RCC 7860 (cell line): ENCODE measurements at places on chromosomes 1 and 21.
A peak's percentile ranks its signal among the peaks of the same experiment; 100 is the strongest.

GRCh38 chr1:109705411-109705810 lies 6.6 kb upstream of the GSTM5 start:
- DNase-seq, result no peak

DNA sequence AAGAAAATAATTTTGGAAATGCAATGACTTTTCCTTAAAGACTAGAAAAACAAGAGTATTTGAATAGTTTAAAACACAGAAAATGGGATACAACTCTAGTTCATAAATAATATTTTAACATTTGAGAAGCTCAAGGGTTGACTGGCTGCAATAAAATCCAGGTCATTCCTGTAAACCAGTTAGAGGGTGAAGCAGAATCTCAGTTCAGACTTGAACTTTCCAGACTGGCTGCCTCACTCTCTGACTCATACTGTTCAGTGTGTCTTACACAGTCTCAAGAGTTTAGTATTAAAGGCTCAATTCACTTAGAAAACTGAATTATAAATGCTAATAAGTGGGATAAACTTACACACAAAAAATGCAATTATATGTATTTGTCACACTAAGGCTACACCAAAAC lies 89.9 kb downstream of the RAVER2 start:
- DNase-seq, result peak; percentile 20

DNA sequence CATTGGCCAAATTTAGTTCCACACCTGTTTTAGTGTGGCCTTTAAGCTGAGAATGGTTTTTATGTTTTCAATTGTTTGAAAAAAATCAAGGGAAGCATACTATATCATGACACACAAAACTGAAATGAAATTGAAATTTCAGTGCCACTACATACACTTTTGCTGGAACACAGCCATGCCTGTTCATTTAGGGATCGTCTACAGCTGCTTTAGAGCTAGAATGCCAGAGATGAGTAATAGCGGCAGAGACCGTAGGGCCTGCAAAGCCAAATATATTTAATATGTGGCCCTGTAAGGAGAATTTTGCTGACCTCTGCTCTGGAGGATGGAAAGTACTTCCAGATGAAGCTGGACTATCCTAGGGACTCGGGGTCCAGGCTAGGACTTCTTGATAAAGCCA lies 62.5 kb upstream of the LYST start:
- DNase-seq, result no peak

- no peak for DNase-seq
These were observed 2.0 kb downstream of the CD58 start for GRCh38 chr1:116568662-116569380.

- no peak for DNase-seq
These were observed 182.6 kb upstream of the EDN2 start for GRCh38 chr1:41666981-41667631.

- no peak for DNase-seq
These were observed 221.4 kb upstream of the L1TD1 start for GRCh38 chr1:61973100-61973837.

- DNase-seq, result no peak
These were observed 47.3 kb downstream of the INKA2 start for GRCh38 chr1:111691886-111692285.

DNA sequence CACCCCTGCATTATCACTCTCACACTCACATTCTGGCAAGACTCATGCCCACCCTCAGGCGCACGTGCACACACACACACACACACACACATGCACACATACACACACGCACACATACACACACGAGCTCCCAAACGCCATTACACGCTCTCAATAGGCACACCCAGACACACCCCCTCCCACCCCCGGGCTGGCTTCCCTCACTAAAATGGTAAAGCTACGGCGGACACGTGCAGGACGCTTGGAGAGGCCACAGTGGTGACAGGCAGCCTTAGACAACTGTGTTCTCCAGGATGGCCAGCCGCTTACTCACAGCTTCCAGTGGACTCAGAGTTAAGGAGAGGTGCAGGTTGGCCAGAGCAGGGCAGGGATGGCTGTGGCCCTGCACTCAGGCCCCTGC lies 10.1 kb downstream of the MATN1 start:
- DNase-seq, result no peak

- no peak for DNase-seq
These were observed 157.2 kb upstream of the COL11A1 start for GRCh38 chr1:103265551-103265950.

DNA sequence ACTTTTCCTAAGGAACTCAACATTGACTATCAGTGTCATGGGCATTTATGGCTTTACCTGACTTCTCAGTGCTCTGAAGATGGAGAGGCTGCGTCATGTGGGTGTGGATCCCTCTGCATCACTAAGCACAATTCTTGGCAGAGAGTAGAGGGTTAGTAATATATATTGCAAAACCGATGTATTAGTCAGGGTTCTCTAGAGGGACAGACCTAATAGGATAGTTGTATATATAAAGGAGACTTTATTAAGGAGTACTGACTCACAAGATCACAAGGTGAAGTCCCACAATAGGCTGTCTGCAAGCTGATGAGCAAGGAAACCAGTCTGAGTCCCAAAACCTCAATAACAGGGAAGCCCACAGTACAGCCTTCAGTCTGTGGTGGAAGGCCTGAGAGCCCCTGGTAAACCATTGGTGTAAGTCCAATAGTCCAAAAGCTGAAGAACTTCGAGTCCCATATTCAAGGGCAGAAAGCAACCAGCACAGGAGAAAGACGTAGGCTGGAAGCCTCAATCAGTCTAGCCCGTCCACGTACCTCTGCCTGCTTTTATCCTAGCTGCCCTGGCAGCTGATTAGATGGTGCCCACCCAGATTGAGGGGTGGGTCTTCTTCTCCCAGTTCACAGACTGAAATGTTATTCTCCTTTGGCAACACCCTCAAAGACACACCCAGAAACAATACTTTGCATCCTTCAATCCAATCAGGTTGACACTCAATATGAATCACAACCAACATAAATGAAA lies 159.7 kb upstream of the NRIP1 start:
- peak; percentile 99 for DNase-seq

- no peak for DNase-seq
These were observed 63.9 kb upstream of the WARS2 start for GRCh38 chr1:119204197-119204960.

DNA sequence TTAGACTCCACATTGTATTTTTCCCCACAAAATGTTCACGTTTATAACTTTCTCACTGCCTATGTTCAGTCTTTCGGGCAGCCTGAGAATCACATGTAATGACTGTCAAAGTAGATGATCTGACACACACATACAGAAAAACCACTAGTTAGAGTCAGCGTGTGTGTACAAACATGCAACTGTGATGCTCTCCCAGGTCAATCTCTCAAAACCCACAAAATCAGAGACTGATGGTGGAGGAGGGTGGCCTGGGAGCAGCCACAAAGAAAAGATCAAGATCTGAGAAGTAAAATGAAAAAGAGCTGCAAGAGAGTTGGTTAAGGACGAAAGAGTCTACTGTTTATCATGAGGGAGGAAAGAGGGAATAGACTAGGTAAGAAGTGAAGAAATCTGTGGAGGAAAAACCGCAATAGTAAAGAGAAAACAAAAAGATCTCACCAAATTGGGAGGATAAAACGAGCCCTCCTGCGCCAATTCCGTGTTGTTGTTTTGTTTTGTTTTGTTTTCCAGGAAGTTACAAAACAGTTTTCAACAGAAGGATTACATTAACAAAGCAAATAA lies 2.3 kb downstream of the EGLN1 start:
- no peak for DNase-seq

DNA sequence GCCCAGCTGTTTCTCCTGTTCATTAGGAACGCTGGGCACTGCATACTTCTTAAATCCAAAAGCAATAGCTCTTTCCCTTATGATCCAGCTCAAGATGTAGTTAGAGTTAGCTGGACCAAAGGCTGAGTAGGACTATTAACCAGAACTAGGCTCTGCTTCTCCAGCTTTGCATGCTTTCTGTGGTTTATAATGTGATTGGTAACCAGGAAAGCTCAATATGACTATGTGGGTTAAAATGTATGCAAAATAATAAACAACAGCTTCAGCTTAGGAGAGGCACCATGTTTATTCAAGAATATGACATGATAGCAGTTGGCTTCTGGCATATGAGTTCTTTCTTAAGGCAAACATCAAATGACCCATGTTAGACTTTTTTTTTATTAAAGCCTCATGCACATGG lies 73.8 kb downstream of the LYPLAL1 start:
- no peak for DNase-seq

DNA sequence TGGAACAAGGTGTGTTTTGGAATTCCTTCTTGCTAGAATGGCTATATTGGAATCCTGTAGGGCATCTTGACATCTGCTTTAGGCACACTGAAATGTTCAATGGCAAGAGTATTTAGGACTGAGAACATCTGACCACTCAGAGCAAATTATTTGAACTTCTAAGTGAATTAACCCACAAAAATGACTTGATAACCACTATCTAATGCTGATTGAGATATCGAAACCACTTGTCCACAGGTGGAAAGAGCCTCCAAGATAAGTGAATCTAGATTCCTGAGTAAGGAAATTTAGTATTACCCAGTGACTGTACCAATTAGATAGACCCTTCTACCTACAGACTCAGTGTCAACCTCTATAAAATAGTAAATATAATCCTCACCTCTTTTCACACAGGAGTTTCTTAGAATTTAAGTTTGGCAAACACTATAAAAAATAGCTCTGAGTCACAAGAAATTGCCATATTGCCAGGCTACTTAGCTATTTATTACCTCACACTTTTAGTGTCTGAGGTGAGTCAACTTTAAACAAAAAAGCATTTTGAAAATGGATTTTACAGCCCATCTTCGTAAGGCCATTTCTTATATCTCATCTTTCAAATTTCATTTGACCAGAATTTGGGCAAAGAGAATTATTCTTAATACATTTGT lies 421.8 kb downstream of the PTBP2 start:
- peak; percentile 55 for DNase-seq

GRCh38 chr1:145707183-145707867 lies at the start of gene PDZK1:
TSS of gene PDZK1 (minus strand) at chr1:145707368. CDS start at chr1:145688021, 19,347 bp downstream.
- peak; percentile 51 for DNase-seq

- DNase-seq, result peak; percentile 88
These were observed 5.7 kb downstream of the HSPG2 start for GRCh38 chr1:21931171-21932093.

- DNase-seq, result no peak
These were observed 337.0 kb downstream of the OMA1 start for GRCh38 chr1:58209575-58209974.

- DNase-seq, result no peak
These were observed 17.4 kb downstream of the KANK4 start for GRCh38 chr1:62301726-62302390.

GRCh38 chr1:105027838-105028471 lies 1278.3 kb downstream of the AMY1C start:
- no peak for DNase-seq

- DNase-seq, result peak; percentile 54
These were observed 73.2 kb upstream of the ABCG1 start for GRCh38 chr21:42145569-42146272.

DNA sequence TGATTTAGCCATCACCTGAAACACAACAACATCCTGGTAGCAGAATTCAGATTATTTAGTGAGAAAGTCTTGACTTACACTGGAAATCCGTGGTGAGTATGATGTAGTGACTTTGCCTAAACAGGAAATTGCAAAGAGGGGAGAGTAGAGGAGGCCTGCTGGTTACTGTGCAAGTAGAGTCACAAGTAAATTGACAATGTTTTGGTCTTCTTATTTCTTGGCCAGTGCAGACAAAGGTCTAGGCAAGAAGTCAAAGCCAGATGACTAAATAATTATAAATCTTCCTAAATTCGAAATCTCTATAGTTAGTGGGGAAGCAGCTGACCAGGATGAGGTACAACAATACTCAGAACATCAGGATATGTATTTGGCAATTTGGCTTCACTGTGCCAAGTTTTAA lies 159.5 kb upstream of the KCTD3 start:
- DNase-seq, result no peak

- DNase-seq, result no peak
These were observed 7.1 kb upstream of the IKBKE start for GRCh38 chr1:206463137-206463536.

GRCh38 chr21:43204638-43205037 lies 35.8 kb downstream of the CRYAA start:
- no peak for DNase-seq

GRCh38 chr1:168180148-168180524 lies 1.4 kb downstream of the TIPRL start:
- no peak for DNase-seq

- DNase-seq, result no peak
These were observed 10.2 kb upstream of the UBR4 start for GRCh38 chr1:19220080-19220846.

DNA sequence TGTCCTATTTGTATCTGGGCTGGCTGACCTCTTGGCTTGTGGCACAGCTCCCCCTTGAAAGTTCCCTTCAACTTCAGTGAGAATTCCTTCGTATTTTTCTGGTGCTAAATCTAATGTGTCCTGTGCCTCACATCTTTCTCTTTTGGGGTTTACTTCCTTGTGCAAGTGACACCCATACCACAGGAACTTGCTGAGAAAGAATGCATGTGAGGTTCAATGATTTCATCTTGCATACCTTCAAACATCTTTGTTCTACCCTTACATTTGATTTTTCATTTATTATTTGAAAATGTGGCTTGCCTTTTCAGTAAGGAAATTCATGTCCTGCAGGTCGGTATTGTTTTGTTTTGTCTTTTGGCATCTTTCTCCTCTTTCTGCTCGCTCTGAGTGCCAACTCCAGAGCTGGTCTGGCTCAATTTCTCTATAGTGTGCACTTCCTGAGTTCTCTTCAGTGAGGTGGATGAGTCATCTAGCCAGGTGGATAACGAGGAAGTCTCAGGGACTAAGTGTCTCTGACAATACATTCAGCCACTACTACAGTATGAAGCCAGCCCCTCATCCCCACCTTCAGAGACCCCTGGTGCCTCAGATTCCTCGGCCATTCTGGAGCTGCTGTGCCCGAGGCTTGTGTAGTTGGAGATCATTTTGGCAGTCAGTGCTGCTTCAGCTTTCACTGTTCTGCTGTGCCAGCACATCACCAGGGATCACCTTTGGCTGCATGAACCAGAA lies 59.5 kb downstream of the RIPK4 start:
- peak; percentile 28 for DNase-seq

GRCh38 chr1:16026723-16027484 lies 5.1 kb downstream of the CLCNKA start:
- no peak for DNase-seq

- no peak for DNase-seq
These were observed 54.0 kb upstream of the BOLA1 start for GRCh38 chr1:149845416-149845815.

GRCh38 chr1:172823534-172823933 lies 164.6 kb downstream of the FASLG start:
- DNase-seq, result peak; percentile 54

DNA sequence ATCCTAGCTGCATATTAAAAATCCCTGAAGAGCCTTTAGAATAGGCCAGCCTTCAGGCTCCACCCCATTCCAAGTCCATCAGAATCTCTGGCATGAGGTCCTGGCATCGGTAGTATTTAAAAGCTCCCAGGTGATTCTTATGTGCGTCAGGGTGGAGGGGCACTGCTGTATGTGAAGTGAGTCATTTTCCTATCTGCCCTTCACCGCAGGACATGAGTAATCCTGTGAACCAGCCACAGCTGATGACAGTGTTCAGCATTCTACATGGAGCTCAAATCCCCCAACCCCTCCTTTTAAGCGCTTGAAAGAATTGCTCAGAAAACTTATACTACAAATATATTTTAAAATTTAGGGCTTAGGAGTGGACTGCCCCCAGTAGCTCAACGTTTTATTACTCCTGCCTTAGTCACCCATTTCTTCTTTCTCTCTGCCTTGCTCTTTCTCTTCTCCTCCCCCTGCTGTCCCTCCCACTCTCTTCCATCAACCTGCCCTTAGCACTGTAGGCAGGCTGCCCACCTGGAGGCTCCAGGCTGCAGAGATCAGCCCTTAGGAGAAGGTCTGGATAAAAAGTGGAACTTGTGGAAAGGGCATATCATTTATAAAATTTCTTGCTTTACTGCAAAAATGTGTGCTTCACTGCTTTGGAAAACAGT lies 73.8 kb upstream of the ZNF281 start:
- DNase-seq, result peak; percentile 98

GRCh38 chr1:1763657-1764621 lies 14.3 kb downstream of the NADK start:
- no peak for DNase-seq
